ENCODE measurements at places on chromosomes 11 and 22. TPM values are rescaled to one million over a fixed set of nuclear protein-coding genes. Genes with fewer than 3 reads are reported as not detected.

The SOX10 gene
- total RNA-seq: not detected

The MMP3 gene
- total RNA-seq: 0.40 TPM

The RFPL2 gene
- not detected for total RNA-seq

The SNX32 gene
- total RNA-seq: 0.13 TPM

The FAM89B gene
- total RNA-seq: 31.1 TPM

The TRMT2A gene
- total RNA-seq: 34.6 TPM

The RBMXL2 gene
- not detected for total RNA-seq

The SLC43A3 gene
- 54.6 TPM for total RNA-seq

The SCUBE1 gene
- total RNA-seq: 2.4 TPM

The KMT5B gene
- total RNA-seq: 8.4 TPM

The IGLL1 gene
- not detected for total RNA-seq

The CRACR2B gene
- 1.8 TPM for total RNA-seq

The IGSF9B gene
- total RNA-seq: not detected

The INS gene
- not detected for total RNA-seq

The SLC22A12 gene
- not detected for total RNA-seq

The OR8A1 gene
- not detected for total RNA-seq

The KRTAP5-1 gene
- not detected for total RNA-seq

The TRPM5 gene
- total RNA-seq: not detected

The PARVA gene
- 45.4 TPM for total RNA-seq

The TIGD3 gene
- total RNA-seq: not detected

The OR5M3 gene
- total RNA-seq: not detected

The SHANK3 gene
- 1.2 TPM for total RNA-seq

The RFPL1 gene
- total RNA-seq: not detected

The SPA17 gene
- 15.3 TPM for total RNA-seq

The GPR83 gene
- not detected for total RNA-seq

The DEFB131B gene
- not detected for total RNA-seq

The SCARF2 gene
- total RNA-seq: 26.1 TPM

The CYB5R2 gene
- total RNA-seq: 20.9 TPM

The GGTLC3 gene
- total RNA-seq: not detected

The CLTCL1 gene
- total RNA-seq: 6.2 TPM

The BTG4 gene
- not detected for total RNA-seq

Data from epithelial cell of alveolus of lung (primary cell).